Esophagus muscularis mucosa (tissue), 4 donors: ENCODE measurements at places on chromosomes 1 and 21. TPM values are rescaled to one million over a fixed set of nuclear protein-coding genes. Genes with fewer than 3 reads are reported as not detected.

- no peak for DNase-seq
Observed at GRCh38 chr1:157770442-157771043, 6.4 kb downstream of the FCRL2 start.

DNA sequence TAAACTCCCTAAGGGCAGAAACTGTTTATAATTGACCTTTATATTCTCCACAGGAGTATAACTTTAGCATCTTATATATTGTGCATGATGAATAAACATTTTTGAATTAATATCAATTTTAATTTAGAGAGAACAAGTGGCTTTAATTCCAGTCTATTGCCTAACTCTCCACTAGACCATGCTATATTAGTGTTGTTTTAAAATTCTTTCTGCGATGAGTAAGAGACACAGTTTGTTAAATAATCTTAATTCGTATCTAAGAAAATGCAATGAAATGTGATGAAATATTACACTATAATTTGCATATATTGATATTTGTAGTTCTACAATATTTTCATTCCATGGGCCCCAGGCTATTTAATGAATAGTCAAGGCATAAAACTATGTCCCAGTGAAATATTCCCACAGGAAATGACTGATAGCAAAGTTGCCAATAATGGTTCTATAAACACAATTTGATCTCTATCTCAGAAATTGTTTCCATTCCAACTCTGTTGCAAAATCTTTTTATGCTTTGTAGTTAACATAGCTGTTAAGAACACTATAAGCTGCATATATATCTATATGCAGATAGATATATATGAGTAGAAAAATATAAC lies 2.9 kb upstream of the SYDE2 start:
- DNase-seq = no peak

GRCh38 chr1:159979257-159979656 lies 25.2 kb upstream of the SLAMF9 start:
- DNase-seq = no peak

DNA sequence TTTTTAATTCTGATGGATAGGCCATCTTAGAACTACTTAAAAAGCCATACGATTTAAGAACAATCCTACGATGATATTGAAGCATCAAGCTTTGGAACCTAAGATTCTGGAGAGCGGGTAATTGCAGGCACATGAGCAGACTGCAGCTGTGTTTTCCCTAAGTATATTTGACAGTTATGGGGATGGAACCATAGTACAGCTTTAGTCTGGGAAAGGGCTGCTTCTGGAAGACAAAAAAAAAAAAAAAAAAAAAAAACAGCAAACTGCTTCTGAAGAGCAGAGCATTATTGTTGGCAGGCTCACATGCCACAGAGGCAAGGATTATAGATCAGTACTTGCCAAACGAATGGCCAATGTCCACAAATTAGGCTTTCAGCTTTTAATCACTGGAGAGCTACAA lies 1618.7 kb downstream of the AMY1C start:
- no peak for DNase-seq

DNA sequence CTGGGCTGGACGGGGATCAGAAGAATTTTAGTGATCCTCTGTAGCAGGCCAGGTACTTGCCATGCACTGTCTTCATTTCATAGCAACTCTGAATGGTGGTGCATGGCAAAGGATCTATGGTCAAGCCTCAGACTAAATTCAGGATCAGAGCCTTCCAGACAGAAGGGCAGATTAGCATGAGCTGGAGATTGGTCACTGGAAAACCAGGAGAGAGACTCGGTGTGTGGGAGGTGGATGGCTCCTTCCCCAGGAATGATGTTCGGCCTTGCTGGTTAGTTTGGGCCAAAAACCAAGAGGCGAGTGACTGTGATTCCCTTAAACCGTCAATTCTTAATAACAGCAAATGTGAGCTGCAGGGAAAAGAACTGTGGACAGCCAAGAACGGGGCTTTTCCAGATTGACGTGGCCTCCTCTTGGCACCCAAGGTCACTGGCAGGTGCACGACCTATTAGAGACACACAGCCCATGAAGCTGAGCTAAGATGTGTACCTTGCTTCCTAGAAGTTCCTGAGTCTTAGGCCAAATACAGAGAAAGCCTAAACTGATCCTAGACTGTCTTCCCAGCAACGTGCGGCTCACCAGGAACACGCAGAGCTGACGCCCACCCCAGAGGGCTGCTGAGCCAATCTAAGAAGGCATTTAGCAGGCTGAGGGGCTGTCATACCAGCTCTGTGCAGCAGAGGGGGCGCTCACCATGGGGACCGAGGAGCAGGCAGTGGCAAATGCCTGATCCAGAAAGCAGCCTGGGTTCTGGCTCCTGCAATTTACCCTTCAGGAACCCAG lies 18.5 kb downstream of the ALDH4A1 start:
- DNase-seq = peak; percentile 95

GRCh38 chr1:156483397-156483796 lies 17.2 kb downstream of the MEF2D start:
- DNase-seq = no peak

DNA sequence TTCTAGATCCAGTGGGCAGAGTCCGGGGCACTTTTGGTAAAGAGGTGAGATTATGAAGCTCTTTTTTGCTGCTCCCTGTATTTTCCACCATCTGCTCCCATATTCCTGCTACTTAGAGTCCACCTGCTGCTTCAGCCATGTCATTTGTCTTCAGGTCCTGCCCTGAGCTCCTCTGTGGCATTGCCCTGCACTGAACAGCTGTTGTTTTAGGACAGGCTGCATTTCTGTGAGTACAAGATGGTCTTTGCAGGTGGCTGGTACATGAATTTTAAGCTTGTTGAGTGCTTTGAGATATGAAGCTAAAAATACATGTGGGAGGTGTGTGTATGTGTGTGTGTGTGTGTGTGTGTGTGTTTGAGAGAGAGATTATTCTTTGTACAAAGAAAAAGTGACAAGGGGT lies 21.9 kb downstream of the MT1HL1 start:
- no peak for DNase-seq

DNA sequence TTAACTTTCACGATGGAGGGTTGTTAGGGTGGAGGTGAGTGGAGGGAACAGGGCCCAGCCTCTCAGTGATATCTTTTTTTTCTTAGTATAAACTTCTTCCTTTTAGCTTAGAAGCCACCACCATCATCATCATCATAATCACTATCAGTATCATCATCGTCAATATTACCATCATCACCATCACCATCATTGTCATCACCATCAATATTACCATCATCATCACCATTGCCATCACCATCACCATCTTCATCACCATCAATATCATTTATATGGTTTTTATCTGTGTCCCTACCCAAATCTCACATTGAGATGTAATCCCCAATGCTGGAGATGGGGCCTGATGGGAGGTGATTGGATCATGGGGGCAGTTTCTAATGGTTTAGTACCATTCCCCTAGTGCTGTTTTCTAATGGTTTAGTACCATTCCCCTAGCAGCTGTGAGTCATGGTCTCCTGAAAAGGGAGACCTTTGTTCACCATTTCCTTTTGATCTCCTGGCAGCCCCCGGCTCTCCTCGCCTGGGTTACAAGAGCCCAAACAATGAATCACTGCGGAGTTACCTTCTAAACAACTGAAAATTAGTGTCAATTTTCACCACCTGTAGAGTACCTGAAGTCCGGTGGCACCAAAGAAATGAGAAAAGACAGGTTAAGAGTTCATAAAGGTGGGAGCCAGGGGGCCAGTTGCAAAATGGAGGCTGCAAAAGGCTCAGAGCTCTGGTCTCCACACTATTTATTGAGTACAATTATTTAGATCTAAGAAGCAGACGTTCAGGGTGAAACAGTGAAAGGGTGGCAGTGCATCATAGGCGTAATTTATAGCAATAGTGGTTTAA lies 3.1 kb upstream of the PLA2G2E start:
- DNase-seq = no peak

DNA sequence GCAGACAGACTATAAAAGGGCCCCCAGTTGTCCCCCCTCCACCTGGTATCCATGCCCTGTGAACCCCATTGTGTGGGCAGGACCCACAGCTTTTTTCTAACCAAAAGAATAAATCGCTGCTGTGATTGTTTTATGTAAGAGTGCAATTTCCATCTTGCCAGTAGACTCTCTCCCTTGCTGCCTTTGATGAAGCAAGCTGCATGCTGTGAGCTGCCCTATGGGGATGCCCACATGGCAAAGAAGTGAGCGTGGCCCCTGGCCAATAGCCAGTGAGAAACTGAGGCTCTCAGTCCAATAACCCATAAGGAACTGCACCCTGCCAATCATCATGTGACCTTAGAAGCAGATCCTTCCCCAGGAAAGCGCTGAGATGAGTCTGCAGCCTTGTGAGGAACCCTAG lies 37.8 kb upstream of the FMOD start:
- peak; percentile 57 for DNase-seq

GRCh38 chr1:116374353-116375147 lies 1.5 kb downstream of the ATP1A1 start:
- DNase-seq = no peak

DNA sequence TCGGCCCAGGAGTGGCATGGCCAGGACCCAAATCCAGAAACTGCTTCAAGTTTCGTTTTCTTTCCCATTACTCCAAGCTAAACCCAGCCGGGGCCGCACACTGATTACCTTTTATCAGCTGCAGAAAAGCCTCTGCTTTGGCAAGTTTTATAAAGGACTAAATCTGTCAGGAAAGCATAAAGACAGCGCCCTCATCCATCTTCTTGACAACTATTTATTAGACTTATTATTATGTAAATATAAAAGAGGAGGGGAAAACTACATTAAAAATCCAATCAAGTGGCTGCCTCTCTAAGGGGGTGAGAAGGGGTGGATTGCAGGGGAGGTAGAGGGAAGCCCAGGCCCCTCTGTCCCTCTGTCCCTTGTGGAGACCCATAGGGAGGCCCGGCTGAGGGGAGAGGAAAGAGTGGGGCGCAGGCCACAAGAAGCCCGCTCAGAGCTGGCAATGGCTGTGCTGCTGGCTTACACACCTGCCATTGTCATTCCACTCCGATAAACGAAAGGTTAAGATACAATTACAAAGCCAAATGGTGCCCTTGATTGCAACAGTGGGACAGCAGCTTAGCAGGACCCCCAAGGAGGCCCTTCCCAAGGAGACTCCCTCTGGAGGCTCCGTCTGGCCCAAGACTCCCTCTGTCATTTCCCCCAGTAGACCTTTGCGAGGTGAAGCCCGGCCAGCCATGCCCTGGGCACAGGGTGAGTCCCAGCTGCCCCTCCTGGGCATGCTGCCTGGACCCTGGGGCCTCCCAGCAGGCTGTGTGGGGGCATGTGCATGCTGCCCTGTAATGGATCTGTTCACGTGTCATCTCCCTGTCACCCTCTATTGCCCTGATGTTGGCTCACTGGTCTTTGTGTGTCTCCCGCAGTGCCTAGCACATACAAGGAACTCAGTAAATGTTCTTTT lies 45.4 kb downstream of the KCND3 start:
- DNase-seq = no peak

DNA sequence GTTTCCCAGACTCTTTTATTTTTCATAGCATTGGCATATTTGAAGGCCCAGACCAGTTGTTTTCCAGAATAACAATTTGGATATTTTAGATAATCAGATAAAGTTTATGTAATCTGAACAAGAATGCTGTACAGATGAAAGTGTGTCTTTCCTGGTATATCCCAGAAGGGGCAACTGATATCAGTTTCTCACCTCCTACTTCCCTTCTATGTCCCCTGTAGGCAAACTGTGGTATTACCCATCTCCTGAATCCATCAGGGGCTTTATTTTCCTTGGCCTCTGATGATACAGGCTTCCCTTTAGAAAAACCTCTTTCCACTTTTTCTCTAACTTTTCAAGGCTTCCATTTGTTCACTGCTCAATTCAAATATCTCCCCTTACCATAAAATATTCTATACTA lies 87.5 kb upstream of the RGS1 start:
- no peak for DNase-seq

- no peak for DNase-seq
Observed at GRCh38 chr1:156662800-156663055, 14.5 kb downstream of the NES start.

GRCh38 chr1:223652436-223652941 lies 13.0 kb downstream of the CAPN8 start:
- no peak for DNase-seq

DNA sequence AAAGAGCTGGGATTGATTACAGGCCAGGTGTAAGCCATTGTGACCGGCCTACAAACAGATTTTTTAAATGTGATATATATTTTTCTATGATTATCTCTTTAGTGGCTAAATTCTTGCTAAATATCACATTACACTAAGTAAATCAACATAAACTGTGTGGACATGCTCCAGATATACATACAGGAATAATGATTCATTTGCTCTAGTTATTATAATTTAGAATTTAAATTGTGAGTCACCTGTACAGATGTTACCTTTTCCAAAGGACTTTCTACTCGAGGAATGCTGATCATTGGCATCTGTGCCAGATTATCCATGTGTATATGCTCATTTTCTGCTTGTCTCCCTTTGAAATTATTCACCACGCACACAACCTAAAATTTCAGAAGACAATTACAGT lies 90.1 kb downstream of the PLPPR5 start:
- DNase-seq = no peak

The PLA2G2F gene
- not detected for total RNA-seq

The UTP11 gene
- total RNA-seq = 39.9 TPM

The RXFP4 gene
- not detected for total RNA-seq

The RNU1-2 gene
- total RNA-seq = under 0.01 TPM

The AIM2 gene
- total RNA-seq = 0.50 TPM

The ANKRD35 gene
- total RNA-seq = 4.0 TPM

The HES5 gene
- not detected for total RNA-seq

The NBPF14 gene
- 13.9 TPM for total RNA-seq

The IFNLR1 gene
- total RNA-seq = 2.0 TPM

The TEDDM1 gene
- total RNA-seq = not detected
